Urothelium cell line (cell line): ENCODE measurements at places on chromosomes 2 and 18.

DNA sequence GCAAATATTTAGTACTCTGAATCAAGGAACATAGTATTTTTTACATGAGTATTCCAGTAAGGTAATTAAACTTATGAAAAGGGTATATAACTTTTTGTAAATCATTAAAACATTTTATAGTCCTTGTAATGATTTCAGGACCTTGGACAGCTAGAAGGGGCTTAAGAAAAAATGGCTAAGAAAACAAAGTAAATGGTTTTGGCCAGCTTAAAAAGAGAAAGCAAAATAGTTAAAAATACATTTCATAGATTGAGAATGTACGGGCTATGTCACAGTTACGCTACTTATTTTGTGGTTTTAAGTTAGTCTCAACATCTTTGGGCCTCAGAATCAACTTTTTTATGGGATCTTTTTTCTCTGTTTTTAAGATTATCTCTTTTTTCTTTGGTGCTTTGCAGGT, 26.7 kb downstream of the POLI start:
- DNase-seq = no peak

DNA sequence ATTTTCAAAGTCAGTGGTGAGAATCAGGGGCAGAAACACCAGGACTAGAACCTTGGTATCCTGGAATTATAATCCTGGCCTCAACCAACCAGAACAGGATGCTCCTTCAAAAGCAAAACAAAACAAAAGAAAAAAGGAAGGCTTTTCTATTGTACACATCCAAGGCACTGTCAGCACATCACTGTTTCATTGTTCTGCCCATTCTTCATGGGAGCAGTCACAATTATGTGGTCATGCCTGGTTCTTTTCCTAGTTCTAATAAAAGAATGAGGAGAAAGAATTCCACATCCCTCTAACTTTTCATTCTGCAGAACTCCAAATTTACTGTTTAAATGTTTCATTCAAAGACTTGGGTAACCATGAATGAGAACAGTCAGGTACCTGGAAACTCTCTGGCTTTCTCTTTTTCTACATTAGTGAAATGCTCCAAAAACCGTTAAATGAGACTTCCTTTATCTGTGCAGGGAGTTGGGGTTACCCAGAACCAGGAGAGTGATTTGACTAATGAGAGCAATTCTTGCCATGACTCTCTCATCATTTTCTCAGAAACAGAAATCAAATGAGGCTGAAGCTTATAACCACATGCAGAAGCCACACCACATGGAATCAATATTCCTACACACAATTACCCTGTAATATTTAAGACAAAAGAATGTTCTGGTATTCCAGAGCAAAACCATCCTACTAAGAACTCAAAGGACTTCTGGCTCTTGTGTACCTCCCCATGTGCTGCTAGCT, 110.9 kb upstream of the CCDC150 start:
- no peak for DNase-seq

DNA sequence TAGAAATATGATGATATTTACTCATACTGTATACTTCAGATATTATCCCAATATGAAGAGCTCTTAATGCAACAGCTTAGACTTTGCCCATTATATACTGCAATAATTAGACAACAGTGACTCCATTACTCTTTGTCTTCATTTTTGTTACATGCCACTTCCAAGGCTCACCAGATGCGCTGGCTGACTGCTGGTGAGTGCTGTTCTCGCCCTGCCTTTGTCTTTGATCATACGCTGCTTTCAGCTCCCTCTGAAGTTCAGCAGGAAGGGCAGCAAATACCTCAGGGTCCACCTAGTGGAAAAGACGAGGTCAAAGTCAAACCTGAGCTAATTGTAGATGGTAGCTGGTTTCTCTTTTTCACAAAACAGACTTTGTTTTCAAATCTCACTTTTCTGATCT, 66.3 kb downstream of the EIF5B start:
- no peak for DNase-seq

- DNase-seq = no peak
Observed at GRCh38 chr2:108607706-108608301, 73.5 kb downstream of the LIMS1 start.

DNA sequence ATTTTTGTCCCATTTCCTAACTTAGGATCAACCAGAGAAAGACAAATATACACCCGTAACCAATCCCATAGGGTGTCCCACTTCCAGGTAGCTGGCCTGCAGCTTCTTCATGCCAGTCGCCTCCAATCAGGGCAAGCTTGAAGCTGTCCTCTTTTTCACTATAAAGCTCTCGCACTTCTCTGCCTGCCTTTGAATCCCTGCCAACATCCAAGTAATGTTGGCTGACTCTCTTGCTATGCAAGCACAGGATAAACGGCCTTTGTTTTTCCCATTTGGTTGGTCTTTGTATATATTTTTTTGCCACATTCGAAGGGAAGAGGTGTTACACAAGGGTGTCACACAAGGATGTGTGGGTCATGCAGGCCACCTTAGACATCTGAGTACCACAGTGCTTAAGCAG, 388.8 kb downstream of the CBLN2 start:
- no peak for DNase-seq

GRCh38 chr2:201962774-201963562, 70.7 kb upstream of the FZD7 start:
- DNase-seq = no peak

DNA sequence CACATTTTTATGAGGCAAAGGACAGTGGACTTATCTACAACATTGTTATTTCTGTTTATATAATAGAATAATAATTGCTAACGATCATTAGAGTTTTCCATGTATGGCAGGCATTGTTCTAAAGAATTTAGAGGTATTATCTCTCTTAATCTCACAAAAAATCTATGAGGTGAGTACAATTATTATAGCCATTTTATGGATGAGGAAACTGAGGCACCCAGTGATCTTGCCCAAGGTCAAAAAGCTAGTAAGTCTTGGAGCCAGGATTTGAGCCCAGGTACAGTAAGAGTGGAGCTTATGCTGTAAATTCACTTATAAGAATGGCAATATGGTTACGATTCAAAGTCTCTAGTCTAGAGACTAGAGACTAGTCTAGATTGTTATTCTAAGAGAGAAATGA, 331.7 kb downstream of the PLCL1 start:
- no peak for DNase-seq

GRCh38 chr2:157404363-157404762, 39.5 kb downstream of the CYTIP start:
- peak; percentile 36 for DNase-seq

GRCh38 chr2:235508371-235509160, 14.7 kb downstream of the AGAP1 start:
- DNase-seq = no peak

DNA sequence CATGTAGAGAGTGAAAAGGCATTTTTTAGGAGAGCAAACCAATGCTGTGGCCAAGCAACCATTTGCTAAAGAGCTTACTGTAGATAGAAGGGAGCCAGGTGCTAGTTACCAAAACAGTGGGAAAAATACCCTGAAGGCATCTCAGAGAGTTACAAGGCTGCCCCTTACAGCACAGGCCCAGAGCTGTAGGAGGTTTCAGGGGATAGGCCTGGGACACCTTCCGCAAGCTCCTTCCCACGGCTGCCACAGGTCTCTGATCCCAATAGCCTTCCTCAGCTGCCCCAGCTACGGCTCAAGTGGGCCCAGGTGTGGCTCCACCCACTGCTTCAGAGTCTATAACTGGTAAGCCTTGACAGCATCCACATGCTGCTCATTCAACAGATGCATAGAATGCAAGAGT, 18.2 kb upstream of the PPM1B start:
- DNase-seq = no peak

- DNase-seq = no peak
Observed at GRCh38 chr18:75057169-75057960, 151.6 kb downstream of the PTGR3 start.
